Ovary (tissue), 10 donors: ENCODE measurements at places on chromosomes 4 and X. TPM values are rescaled to one million over a fixed set of nuclear protein-coding genes. Genes with fewer than 3 reads are reported as not detected.
A peak's percentile ranks its signal among the peaks of the same experiment; 100 is the strongest.

Gene FAM9C
- total RNA-seq = 0.61 TPM

- no peak overlapping the region for H3K4me3 ChIP-seq
- no peaks in the 10 kb centered on the region for H3K36me3 ChIP-seq
- no peaks in the 10 kb centered on the region for H3K27me3 ChIP-seq
- H3K27ac ChIP-seq = no peak overlapping the region
- DNase-seq = no peak
- no peaks in the 10 kb centered on the region for H3K4me1 ChIP-seq
These were observed 435.2 kb upstream of the AMOT start for GRCh38 chrX:113275804-113276203.

DNA sequence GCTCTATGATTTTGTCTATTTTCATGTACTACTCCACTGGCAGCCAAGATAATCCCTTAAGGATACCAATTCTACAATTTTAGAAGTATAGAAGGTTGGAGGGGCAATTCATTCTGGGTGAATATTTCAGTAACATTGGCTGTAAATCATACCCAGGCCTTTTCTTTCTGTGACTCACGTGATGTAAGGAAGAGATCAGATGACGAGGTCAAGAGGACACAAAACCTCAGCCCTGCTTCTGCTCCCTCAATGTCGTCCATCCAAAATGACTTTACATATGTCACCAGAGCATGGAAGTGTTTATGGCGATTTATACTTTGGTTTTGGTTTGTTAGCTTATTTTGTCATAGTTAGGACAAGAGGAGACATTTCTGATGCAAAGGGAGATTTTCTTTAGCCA lies 70.7 kb upstream of the SLC4A4 start:
- no peak overlapping the region for H3K27ac ChIP-seq
- H3K36me3 ChIP-seq = no peaks in the 10 kb centered on the region
- no peaks in the 10 kb centered on the region for H3K4me1 ChIP-seq
- DNase-seq = no peak
- no peak overlapping the region for H3K4me3 ChIP-seq

DNA sequence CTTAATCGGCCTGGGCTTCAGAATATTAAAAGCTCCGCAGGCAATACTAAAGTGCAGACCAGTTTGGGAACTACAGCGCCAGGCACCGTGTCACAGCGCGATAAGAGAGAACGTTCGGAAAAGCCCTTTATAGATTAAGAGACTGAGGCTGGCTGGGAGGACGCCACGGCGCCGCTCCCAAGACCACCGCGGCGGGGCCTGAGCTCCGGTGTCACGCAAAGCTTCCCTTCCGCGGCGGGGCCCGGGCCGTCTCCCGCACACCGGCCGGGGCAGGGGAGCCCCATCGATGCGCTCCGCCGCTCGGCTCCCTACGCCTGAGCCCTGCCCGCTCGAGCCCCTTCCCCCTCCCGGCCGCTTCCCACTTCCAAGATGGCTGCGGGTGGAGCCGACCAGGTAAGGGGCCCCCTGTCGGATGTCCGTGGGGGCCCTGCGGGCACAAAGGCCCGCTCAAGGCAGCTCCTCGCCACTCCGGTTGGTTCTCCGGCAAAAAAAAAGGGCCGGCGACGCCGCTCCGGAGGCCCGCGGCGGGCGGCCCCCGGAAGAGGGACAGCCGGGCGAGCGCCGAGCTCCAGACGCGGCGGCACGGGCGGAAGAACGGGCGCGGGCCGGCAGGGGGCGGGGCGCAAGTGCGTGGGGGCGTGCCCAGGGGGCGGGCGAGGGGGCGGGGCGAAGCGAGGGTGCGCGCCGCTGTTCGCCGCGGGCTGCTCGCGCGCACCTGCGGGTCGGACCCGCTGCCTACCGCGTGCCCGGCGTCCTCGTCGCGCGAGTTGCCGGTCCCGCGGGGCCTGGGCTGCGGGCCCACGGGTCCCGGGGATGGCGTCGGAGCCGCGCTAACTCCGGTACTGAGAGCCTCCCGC lies at the start of gene TBC1D14:
Gene TBC1D14, plus strand, starts transcription at position 714 of the 857 bp plus-strand sequence. CDS start 13,564 bp downstream, outside the sequence.
- peak within 1 kb of the TSS; percentile 84 for H3K4me3 ChIP-seq
- H3K4me1 ChIP-seq = peaks cover 10% of the 10 kb centered on the region
- no peaks in the 10 kb centered on the region for H3K27me3 ChIP-seq
- peak within 1 kb of the TSS; percentile 94 for H3K27ac ChIP-seq

DNA sequence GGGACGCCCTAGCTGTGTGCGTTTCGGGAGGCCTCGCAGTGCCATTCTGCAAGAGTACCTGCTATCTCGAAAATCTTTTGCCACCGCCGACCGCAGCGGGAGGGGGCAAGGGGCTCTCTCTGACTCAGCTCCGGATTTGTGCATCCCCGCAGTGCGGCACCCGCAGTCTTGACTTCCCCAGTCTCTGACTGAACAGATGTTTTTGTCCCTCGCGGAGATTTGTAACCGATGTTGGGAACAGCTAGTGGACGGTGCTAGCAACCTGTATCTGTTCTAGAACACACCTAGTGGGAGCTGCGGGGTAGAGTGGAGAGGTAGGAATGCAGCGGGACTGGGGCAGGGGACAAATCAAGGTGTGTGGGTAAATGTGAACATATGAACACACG lies 17.2 kb downstream of the NKX6-1 start:
- H3K36me3 ChIP-seq = no peaks in the 10 kb centered on the region
- DNase-seq = no peak
- H3K27me3 ChIP-seq = no peaks in the 10 kb centered on the region
- no peak overlapping the region for H3K27ac ChIP-seq
- H3K4me3 ChIP-seq = no peak overlapping the region
- H3K4me1 ChIP-seq = peaks cover 2% of the 10 kb centered on the region

- no peak overlapping the region for H3K4me3 ChIP-seq
- no peaks in the 10 kb centered on the region for H3K36me3 ChIP-seq
- no peaks in the 10 kb centered on the region for H3K27me3 ChIP-seq
- H3K4me1 ChIP-seq = no peaks in the 10 kb centered on the region
- H3K27ac ChIP-seq = no peak overlapping the region
- DNase-seq = no peak
These were observed 167.5 kb downstream of the PRKX start for GRCh38 chrX:3545901-3546300.

GRCh38 chr4:55866290-55866907 lies 13.0 kb downstream of the EXOC1 start:
- no peaks in the 10 kb centered on the region for H3K27me3 ChIP-seq
- no peak overlapping the region for H3K4me3 ChIP-seq
- no peaks in the 10 kb centered on the region for H3K4me1 ChIP-seq

DNA sequence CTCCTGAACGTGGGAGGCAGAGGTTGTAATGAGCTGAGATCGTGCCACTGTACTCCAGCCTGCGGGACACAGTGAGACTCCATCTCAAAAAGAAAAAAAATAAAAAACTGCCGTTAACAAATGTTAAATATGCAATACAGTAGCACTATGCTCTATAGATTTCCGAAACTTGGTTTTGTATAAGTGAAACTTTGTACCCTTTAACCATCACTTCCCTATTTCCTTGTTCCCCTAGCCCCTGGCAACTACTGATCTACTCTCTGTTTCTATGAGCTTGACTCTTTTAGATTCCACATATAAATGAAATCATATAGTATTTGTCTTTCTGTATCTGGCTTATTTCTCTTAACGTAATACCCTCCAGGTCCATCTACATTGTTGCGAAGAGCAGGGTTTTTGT lies 74.1 kb downstream of the TAB3 start:
- H3K4me1 ChIP-seq = no peaks in the 10 kb centered on the region
- H3K27ac ChIP-seq = no peak overlapping the region
- no peaks in the 10 kb centered on the region for H3K36me3 ChIP-seq
- no peak overlapping the region for H3K4me3 ChIP-seq
- no peak for DNase-seq
- H3K27me3 ChIP-seq = no peaks in the 10 kb centered on the region

DNA sequence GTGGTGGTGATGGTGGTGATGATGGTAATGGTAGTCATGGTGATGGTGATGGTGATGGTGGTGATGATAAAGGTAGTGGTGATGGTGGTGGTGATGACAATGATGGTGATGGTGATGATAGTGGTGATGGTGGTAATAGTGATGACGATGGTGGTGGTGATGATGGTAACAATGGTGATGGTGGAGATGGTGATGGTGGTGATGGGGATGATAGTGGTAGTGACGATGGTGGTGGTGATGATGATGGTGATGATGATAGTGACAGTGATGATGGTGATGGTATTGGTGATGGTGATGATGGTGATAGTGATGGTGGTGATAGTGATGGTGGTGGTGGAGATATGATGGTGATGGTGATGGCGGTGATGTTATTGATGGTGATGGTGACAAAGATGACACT lies 108.4 kb upstream of the NKX1-1 start:
- H3K4me1 ChIP-seq = no peaks in the 10 kb centered on the region
- H3K27me3 ChIP-seq = no peaks in the 10 kb centered on the region
- H3K4me3 ChIP-seq = no peak overlapping the region
- no peak for DNase-seq
- H3K27ac ChIP-seq = no peak overlapping the region
